ENCODE measurements at places on chromosomes 13 and 19.
A peak's percentile ranks its signal among the peaks of the same experiment; 100 is the strongest.

DNA sequence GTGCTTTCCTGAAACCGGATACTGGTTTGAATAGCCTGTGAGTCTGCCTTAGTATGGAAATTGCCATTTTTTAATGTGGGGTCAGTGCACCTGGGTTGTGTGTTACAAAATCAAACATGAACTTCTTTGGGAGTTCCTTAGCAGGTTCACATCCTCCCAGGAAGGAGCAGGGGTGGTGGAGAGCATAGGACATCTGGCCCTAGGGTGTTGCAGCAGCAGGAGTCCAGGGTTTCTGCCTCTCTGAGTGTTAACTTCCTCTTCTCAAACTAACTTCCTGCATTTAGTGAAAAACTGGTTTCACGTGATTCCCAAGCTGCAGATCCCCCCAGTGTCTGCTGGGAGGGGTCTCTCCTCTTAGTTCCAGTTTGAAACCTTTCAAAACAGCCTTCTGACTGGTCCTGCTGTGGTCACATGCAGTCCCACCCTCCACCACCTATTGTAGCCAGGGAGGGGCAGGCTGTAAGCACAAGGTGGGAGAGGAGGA is 7.2 kb downstream of the RNASEH2B start:
- no peak for DNase-seq

- DNase-seq, result no peak
These were observed 7.6 kb downstream of the TRPM4 start for GRCh38 chr19:49165111-49165750.

DNA sequence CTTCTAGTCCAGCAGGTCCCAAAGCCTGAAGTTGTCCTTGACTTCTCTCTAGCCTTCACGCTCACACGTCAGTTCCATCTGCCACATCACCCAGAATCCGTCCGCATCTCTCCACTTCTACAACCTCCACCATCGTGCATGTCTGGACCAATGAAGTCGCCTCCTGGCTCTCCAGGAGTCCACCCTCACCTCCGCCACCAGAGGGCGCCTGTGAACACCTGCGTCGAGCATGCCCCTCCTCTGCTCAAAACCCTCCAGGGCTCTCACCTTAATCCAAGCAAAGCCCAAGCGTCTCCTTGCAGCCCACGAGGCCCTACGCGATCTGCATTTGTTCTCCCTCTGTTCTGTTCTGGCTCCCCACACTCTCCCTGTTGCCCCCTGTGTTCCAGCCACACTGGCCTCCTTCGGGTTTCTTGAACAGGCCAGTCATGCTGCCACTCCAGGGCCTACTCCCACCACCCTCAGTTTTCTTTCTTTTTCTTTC is 3.7 kb downstream of the USHBP1 start:
- DNase-seq, result peak; percentile 82

GRCh38 chr13:27176470-27177410 is 5.1 kb upstream of the USP12 start:
- DNase-seq, result no peak

DNA sequence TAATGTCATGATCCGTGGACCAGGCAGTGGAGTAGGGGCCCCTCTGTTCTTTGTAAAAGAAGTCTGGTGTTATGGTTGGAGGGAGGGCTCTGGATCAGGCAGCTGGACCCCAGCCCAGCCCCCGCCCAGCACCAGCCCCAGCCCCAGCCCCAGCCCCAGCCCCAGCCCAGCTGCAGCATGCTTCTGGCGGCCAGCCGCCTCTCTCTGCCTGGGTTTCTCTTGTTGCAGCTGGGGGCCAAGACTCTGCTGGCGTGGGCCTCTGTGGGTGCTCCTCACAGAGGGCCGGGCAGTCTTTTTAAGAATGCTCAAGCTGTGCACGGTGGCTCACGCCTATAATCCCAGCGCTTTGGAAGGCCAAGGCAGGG is 17.9 kb downstream of the DOT1L start:
- DNase-seq, result no peak

DNA sequence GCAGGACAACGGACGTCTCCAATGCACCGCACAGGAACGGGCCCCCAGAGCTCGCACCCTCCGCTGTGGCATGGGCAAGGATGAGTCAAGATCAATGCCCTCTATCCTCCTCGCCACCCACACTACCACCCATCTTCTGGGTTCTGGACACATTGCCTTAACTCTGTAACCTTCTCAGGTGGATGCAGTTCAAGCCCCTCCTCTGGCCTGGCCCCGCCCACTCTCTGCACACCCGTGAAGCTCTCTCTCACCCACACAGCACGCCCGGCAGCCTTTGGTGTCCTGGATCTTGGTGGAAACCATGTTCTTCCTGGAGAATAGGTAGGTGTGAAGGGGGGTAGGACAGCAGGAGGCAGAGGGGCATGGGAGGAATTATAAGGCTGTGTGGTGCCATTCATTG is 20.7 kb downstream of the MAP4K1 start:
- DNase-seq, result no peak

DNA sequence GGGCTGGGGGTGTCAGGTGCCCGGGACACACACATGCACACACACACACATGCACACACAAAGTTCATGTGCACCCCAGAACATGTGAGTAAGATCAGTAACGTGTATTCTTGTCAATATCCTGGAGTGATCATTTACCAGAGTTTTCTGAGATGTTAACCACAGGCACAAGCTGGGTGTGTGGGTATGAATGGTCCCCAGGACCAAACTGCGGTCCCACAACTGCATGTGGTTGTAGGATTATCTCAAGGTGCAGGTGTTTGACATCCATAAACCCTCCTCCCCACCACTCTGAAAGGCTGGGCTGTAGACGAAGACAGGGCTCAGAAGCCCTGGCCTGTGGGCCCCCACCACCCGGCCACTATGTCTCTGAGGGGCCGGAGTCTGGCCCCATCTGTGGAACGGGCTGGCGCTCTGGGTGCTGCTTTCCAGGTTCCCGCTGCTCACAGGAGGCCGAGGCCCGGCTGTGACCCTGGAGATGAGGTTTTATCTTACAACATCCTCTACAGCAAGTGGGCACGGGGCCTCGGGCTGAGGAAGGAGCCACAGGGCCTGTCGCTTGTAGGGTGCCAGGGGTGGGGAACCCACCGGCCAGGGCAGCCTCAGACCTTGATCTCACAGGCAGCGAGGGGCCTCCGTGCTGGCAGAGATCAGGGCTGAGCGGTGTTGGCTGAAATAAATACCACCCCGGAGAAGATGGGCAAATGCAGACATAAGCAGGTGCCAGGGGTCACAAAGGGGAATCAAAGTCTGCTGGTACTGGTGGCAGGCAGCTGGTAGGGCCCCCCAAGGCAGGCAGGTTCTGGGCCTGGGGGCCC is 4.3 kb downstream of the F2RL3 start:
- no peak for DNase-seq

- no peak for DNase-seq
These were observed 29.9 kb downstream of the C13orf46 start for GRCh38 chr13:113943821-113944565.

GRCh38 chr13:21546372-21546771 is 57.6 kb downstream of the MICU2 start:
- DNase-seq, result no peak

GRCh38 chr19:2246014-2246620 is 3.0 kb upstream of the AMH start:
- no peak for DNase-seq
